Upper lobe of left lung (tissue), 6 donors: ENCODE measurements at places on chromosomes 12 and 14.

GRCh38 chr12:120588948-120589930, 8.0 kb upstream of the POP5 start:
- DNase-seq, result peak; percentile 81

DNA sequence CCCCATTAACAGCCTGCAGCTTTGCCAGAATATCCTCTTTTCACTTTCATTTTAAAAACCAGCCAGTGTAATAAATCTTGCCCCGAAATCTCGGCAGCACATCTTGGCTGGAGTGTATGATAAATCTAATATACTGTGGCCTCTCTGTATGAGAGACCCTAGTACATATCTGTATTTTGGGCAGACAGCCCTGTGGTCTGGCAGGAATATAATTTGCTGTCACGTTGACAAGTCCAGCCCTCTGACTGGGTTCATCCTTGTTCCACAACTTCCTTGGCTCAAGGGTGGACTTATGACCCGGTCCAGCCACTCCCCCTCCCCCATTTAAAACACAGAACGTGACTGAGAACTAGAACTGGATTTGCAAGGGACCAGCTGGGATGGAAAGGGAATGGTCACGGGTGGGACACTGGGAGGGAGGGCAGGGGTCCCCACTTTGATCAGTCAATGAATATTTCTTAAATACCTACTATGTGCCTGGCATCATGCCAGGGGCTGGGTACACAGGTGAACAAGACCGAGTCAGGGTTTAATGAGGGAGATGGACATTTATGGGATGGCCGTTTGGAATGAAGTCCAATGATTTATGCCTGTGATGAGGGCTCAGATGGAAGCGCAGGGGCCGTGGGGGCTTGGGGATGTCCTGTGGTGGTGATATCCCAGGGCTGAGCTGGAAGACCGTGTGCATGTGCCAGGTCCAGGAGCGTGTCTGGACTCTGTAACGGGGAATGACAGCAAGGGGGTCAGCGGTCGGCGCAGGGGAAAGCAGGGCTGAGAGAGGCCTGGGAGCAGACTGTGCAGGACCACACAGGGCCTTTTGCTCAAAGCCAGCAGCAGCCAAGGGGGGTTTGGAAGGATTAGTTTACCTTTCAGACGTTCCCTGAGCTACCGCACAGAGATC, 190.5 kb downstream of the PHETA1 start:
- no peak for DNase-seq

DNA sequence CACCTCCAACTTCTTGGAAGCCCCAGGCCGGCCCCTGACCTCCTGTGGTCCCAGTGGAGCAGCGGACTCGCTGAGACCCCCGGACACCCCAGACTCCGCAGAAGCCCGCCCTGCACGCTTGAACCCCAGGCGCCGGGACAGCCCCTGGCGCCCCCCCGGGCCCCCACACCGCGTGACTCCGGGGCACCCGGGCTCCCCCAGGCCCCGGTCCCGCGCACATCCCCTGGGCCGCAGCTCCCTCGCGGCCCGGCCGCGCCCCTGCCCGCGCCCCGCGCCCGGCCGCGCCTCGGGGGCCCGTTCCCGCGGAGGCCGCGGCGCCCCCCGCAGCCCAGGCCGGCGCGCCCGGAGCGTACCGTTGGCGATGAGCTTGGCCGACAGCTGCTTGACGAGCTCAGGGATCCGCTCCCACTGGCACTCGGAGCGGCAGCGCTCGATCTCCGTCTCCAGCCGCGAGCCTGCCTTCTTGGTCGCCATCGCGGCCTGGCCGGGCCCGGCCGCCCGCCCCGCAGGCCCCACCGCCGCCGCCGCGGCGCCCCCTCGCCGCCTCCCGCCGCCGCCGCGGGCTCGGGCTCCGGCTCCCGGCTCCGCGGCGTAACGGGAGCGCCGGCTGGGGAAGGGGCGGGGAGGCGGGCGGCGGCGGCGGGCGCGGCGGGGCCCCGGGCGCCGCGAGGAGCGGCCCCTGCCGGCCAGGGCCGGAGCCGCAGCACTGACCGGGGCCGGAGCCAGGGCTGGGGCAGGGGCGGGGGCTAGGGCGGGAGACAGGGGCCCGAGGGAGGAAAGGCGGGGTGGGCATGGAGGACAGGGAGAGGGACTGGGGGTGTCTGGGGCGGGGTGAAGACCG, at the start of gene TTC7B:
Gene TTC7B (minus strand): TSS at position 609 of the 841 bp plus-strand sequence. CDS start 135 bp downstream, at position 474.
- DNase-seq, result no peak

DNA sequence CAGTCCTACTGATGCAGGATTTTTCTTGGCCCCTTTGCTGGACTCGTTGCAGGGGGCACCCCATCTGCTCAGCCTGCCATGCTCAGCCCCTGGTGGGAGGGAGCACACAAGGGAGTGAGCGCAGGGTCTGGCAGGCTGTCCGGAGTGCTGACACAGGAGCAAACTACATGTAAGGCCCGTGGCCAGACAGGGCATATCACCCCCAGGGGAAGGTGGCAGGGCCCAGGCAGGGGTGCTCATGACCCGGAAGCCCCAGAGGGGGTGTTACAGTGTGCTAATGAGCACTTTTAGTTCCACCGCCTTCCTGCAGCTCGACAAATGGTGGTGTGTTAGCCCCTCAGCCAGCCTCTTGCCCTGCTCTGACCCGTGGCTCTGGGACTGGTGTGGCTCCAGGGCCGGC, 645.6 kb upstream of the TMEM132C start:
- peak; percentile 46 for DNase-seq

- DNase-seq, result no peak
Measured at GRCh38 chr14:33542338-33543287, 408.3 kb downstream of the EGLN3 start.

DNA sequence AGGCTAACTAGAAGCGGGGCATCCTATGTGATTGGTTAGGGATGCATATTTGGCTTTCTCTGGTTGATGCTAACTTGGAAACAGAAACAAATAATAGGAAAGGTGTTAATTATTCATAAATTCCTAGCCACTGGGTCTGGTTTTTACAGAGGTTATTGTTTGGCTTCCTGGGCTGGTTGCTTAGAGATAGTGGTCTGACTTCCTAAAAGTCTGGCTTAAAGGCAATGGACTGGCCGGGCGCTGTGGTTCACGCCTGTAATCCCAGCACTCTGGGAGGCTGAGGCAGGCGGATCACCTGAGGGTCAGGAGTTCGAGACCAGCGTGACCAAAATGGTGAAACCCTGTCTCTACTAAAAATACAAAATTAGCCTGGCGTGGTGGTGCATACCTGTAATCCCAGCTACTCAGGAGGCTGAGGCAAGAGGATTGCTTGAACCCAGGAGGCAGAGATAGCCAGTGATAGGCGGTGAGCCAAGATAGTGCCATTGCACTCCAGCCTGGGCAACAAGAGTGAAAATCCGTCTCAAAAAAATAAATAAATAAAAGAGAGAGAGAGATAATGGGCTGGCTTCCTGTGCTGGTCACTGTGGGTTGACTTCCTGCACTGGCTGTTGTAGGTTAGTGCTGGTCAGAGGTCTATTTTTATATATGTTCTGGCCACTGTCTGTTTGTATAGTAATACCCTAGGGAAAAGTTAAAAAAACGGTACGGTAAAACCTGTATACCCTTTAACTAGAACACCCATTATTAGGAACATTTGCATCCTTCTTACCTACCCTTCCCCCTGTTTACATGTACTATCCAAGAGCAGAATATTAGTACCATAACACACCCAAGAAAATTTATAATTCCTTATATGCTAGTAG, 24.1 kb downstream of the OR6S1 start:
- DNase-seq, result no peak
